ENCODE measurements at places on chromosomes 1 and 21.

DNA sequence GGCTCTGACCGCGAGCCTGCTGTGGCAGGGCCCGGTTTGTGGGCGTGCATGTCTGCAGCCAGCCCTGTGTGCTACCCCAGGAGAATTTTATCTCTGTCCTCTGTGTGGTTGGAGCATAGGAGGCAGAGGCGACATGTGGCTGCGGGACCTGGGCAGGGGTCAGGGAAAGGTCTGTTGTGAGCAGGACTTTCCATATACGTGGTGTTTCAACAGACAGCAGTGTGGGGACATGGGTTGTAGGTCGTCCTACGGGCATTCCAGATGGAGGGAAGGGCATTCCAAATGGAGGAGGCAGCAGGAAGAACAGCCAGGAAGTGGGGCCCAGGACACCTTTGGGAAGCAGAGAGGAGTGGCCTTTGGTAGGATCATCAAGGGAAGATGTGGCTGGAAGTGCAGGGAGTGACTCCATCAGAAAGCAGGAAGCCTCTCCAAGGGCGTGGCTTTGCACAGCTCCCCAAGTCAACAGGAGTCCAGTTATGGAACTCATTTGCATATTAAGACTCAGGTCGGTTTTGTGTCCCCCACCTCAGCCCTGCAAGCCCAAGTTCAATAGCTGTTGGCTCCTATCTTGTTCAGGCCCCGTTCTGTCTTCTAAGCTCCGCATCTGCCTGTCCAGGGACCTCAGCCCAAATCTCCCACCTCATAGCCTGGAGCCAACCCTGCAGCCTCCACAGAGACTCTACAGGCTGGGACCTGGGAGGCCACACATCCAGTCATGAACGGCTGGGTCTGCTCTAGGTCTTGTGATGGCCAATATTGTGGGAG is 309.1 kb downstream of the MATN1 start:
- DNase-seq, result no peak

DNA sequence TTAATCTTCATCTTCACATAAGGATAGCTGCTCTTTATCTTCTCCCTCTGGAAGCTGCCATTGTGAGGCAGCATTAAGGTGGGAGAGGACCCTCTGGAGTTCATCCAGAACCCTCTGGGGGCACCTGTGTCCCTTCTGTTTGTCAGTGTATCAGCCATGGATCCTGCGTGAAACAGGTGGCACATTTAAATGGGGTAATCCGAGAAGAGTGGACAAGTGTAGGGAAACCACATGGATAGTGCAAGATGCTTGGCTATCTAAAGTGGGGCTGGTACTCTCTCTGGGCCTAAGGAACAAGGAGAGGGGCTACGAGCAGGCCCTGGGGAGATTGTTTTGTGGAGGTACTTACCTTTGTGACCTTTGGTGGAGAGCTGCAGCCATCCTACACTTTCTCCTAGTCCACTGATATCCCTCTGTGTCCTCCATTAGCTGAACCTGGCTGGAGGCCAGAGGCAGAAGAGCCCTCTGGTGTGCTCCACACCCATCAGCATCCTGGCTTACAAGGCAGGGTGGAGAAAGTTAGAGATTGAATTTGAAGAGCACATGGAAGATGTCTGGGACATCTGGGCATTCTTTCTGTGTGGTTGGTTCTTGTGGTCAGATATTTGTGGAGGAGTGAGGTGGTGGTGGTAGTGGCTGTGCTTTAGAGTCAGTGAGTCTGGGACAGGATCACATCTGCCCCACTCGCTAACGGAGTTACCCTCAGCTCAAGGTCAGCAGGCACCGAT is 117.7 kb downstream of the FGGY start:
- no peak for DNase-seq

- DNase-seq, result no peak
Observed at GRCh38 chr21:46168238-46168637, 12.9 kb upstream of the FTCD start.

DNA sequence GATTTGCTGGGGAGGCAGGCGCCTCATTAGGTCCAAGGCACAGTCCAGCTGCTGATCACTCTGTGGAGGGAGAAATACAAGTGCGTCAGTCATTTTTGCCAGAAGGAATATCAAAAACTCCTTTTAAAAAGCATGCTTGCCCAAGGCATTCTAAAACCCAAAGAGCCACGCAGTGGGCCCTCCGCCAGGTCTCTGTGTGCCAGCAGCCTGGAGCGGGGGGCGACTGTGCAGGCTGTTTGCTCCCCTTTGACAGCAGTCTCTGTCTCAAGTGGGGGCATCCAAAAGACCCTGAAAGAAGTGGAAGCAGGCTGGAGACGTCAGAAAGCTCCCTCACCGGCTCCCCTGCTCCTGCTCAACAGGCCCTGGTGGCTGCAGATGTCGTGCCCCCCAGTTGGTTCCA is 65.6 kb downstream of the CAPZB start:
- no peak for DNase-seq

GRCh38 chr1:43312212-43312623 is 11.4 kb downstream of the TIE1 start:
- DNase-seq, result no peak

DNA sequence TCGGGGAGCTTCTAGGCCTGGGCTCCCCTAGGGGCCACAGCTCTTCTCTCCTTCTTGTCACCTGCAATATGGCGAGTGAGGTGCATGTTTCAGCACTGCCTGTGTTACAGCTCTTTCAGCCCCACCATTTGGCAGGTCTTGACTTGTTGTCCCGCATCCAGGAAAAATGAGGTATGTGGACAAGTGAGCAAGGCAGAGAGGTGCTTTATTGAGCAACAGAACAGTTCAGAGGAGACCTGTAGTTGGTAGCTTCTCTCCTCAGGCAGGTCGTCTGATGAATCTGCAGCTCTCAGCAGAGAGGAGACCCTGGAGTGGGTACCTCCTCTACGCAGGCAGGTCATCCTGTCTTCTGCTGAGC is 208.2 kb upstream of the USP25 start:
- DNase-seq, result no peak

GRCh38 chr1:907611-908451 is 15.9 kb upstream of the SAMD11 start:
- no peak for DNase-seq

- no peak for DNase-seq
Observed at GRCh38 chr1:30465096-30465495, 258.3 kb downstream of the MATN1 start.

GRCh38 chr1:38589036-38589435 is 270.5 kb downstream of the RRAGC start:
- no peak for DNase-seq

- no peak for DNase-seq
Observed at GRCh38 chr1:185850366-185850765, 116.2 kb downstream of the HMCN1 start.

GRCh38 chr1:2111674-2112035 is 61.4 kb downstream of the PRKCZ start:
- no peak for DNase-seq

- no peak for DNase-seq
Observed at GRCh38 chr1:15706751-15707150, 22.6 kb downstream of the PLEKHM2 start.

- DNase-seq, result no peak
Observed at GRCh38 chr1:239125027-239125426, 261.3 kb upstream of the CHRM3 start.

- DNase-seq, result no peak
Observed at GRCh38 chr1:200330741-200331428, 79.0 kb downstream of the ZNF281 start.

DNA sequence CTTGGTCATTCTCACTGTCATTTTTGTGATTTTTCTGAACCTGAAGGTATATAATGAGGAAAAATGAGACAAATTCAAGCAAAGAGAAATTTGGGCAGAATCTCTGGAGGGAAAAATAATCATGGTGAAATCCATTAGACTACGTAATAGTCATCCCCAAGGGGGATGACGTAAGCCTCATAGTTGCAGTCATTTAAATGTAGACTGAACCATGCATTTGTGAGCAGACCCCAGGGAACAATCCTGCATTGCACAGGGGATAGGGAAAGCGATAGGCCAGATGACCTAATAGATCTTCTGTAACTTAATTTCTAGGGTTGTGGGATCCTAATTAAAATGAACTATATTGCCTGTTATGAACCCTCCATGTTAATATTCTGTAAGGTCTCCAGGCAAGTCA is 167.4 kb upstream of the C1orf21 start:
- no peak for DNase-seq

DNA sequence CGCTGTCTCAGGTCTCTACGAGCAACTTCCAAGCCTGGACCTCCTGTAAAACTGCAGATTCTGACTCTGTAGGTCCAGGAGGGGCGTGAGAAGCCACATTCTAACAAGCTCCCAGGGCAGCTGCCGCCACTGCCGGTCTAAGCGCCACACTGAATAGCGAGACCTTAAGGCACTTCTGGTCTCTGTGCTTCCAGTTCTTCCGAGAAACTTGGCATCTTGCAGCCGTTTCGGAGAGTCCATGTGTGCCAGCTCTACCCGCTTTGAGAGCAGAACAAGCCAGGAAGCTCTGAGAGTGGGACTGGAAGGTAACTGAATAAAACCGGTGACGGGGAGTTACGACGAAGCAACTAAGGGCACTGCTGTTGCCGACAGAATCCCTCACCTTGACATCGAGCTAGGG is 12.5 kb downstream of the AGT start:
- no peak for DNase-seq

- no peak for DNase-seq
Observed at GRCh38 chr1:70966018-70966638, 81.5 kb downstream of the PTGER3 start.

DNA sequence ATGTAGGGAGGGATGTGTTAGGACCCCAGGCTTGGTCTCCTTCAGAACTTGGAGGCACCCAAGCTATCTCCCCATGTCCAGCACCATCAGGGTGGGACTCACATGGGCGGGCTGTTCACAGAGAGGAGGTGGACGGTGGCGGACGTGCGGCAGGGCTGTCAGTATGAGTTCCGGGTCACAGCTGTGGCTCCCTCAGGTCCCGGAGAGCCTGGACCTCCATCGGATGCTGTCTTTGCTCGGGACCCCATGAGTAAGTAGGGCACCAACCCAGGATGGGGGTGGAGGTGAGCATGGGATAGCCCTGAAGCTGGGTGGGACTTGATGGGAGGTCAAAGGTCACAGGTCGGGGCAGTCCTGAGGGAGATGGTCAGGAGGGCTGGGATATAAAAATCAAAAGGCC is 27.8 kb downstream of the IGFN1 start:
- DNase-seq, result no peak

GRCh38 chr1:212161231-212161781 is 123.9 kb upstream of the PPP2R5A start:
- no peak for DNase-seq

- no peak for DNase-seq
Observed at GRCh38 chr1:174556392-174556791, 108.6 kb downstream of the GPR52 start.

DNA sequence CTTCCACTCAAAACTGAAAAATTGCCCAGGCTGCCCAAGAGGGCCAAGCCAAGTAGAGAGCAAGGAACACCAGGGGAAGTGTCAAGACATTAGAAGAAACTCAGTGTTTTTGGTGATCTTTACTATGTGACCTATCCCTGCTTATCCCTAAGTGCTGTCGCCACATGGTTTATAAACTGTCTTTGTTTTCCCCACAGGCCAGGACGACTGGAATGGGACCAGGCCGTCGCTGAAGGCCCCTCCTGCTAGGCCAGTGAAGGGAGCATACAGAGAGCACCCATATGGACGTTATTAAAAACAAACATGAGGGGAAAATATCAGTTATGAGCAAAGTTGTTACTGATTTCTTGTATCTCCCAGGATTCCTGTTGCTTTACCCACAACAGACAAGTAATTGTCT is 28.7 kb downstream of the KHDRBS1 start:
- DNase-seq, result no peak

- DNase-seq, result no peak
Observed at GRCh38 chr1:93818570-93818959, 60.4 kb downstream of the DNTTIP2 start.

DNA sequence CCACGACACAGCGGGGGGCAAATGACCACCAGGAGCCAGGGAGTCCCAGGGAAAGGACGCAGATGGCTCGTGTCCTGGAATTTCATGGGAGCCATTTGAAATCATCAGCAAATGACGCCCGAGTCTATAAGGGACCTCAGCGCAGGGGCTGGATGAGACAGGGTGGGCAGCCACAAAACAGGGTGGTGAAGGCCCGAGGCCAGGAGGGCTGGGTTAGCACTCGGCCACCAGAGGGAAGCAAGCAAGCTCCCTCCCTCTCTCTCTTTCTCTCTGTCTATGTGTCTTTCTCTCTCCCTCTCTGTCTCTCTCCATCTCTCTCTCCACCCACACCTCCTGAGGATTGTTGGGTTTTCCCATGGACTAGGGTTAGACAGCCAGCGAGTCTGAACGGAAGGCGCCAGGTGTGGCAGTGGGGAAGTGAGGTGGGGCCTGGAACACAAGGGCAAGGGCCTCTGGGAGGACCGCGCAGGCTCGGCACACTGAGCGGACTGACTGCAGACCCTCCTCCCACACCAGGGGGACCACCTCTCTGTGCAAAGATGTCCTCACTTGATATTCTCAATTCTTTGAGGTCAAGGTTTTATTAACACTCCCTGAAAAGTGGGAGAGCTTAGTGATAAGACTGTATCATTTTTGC is 73.8 kb upstream of the TMPRSS2 start:
- no peak for DNase-seq

GRCh38 chr1:226479474-226479873 is 69.1 kb upstream of the STUM start:
- DNase-seq, result no peak

DNA sequence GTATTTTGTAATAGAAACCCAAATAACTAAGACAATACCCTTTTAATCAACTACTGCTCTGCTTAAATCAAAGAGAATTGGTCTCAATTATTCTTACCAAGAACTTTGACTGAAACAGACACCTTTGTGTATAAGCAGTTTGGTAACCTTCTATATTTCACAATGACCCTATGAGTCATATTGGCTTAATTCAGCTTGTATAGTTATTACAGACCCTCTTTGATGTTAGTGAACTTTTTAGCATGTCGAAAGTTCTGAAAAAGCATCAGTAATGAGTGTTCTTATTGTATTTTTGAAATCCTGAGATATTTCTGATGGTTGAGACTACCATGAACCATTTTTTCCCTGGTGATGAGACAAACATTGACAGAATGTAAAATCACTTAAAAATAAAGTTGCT is 43.3 kb upstream of the RABGAP1L start:
- DNase-seq, result no peak

DNA sequence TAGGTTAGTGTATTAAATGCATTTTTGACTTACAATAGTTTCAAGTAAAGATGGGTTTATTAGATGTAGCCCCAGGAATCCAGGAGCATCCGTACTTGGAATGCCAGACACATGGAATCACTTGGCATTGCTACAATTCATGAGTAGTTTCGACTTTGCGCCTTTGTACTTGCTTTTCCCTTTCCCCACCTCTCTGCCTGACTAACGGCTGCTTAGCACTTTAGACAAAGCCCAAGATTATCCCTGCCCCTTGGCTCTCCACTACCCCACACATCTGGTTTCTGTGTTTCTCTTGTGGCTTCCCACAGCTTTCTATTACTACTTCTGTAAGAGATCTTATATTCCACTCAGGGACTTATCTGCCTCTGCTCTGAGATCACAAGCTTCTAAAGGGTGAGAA is 397.7 kb upstream of the POU3F1 start:
- DNase-seq, result no peak

GRCh38 chr21:34858559-34858958 is 189.8 kb downstream of the CLIC6 start:
- no peak for DNase-seq

All from stimulated activated CD4-positive, alpha-beta T cell treated with anti-CD3 and anti-CD28 coated beads, Interleukin-15, amount 100 ng/mL, for 48 hours (primary cell).